ENCODE measurements at places on chromosomes 16 and 17.

DNA sequence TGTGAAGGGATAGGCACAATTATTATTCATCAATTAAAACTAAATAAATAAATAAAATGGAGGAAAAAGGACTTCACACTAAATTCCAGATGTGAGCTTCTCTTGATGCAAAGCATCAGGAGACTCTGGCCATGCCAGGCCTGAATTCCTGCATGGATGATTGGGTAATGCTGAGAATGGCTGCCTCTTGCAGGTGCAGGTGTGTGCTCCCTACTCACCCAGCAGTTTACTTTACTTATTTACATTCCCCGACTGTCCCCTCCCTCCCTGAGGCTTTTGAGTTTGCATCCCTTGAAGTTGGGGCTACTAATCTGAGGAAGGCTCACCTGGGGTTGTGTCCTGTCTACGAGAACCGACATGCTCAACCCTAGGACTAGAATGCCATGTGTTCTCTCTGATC lies 200.4 kb downstream of the SHISA9 start:
- no peak for DNase-seq

DNA sequence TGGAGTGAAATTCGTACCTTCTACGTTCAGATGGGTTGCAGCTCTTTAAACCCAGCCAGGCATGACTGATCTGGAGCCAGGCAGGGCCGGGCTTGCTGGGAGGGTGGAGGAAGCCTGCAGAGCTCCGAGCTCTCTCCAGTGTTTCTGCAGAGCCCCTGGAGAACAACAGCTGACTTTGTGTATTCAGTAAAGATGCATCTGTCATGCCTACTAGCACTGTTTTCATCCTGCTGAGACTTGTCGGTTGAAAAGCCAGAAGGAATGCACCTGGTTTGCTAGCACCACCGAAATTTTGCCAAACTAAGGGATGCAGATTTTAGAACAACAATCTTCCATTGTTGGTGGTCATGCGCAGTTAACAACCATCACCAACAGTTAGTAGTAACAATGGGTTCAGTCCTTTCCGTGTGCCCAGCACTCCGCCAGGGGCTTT lies 22.4 kb upstream of the SCNN1B start:
- DNase-seq = no peak

DNA sequence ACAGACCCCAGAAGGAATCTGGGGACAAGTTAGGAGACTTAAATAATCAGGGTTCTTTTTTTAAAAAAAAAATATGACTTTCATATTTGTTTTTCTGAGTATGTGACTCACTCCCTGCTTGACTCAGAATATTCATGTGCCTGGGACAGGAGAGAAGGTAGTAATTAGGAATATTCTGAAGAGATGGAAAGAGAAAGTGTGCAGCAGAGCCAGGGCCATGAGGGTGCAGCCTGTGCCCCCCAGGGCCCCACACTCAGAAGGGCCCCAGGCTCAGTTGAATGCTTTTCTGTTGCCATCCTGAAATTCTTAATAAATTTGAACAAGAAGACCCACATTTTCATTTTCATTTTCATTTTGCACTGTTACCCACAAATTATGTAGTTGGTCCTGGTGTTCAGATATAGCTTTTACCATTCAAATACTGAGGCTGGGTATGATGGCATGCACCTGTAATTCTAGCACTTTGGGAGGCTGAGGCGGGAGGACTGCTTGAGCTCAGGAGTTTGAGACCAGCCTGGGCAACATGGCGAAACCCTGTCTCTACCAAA lies 11.5 kb upstream of the LONP2 start:
- peak; percentile 34 for DNase-seq

DNA sequence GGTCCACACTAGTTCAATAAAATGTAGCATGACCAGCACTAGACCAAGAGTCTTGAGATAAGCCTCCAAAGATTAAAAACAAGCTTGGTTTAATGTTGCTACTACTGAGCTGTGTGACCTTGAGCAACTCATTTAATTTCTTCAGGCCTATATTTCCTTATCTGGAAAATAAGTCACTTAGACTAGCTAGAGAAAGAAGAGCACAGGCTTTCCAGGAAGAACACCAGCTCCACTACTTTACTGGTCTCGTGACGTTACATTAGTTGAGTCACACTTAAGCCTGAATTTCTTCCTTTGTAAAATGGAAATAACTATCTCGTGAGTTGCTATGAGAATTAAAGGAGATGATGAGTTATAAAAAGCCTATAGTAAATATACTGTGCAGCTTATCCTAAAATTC lies 5.4 kb downstream of the HELZ start:
- DNase-seq = no peak

GRCh38 chr17:37671824-37672547 lies 28.7 kb upstream of the DDX52 start:
- DNase-seq = no peak

DNA sequence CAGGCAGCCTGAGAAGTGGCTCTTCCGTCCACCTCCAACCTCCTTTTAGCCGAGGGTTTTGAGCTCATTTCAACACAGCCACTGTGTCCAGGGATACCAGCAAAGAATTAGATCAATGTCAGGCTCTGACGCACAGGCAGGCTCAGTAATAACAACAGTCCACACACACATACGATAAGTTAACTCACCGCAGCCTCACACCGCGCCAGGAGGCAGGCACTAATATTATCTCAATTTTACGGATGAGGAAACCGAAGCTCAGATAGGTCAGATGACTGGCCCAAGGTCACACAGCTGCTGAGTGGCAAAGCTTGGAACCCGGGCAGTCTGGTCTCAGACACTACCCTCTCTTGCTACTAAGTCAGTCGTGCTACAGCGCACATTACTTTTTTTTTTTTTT lies 22.9 kb downstream of the ABR start:
- DNase-seq = no peak

DNA sequence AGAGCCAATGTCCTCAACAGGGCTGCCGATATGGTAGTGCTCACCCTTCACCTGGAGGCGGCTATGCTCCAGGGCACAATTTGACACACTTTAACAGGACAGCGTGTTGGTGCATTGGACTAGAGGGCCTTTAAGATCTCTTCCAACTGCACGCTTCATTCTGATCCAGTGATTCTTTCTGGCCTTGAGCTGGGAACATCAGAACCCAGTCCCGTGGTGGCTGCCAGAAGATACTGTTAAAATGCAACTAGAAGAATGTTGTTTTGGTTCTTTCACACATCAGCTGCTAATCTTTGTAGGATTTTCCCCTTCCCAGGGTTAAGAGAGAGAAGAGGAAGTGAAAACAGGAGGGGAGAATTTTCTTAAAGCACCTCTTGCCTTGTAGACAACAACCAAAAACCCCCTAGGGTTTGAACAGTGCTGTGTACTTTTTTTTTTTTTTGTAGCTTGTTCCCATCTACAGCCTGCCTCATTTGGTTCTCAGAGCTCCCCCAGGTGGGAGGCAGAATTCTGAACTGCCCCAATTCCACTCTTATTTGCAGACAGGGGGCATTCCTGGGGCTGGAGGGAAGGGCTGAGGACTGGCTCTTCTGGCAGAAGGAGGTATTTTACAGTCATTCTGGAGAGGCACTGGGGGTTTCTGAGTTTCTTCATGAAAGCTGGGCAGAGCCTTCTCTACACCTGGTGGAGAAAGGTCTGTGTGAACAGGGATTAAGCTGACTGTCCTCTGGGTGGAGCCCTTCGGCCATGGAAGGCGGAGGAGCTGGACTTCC lies 32.4 kb downstream of the SMARCE1 start:
- peak; percentile 40 for DNase-seq

- no peak for DNase-seq
These were observed 1.6 kb upstream of the GNA13 start for GRCh38 chr17:65058146-65058545.

DNA sequence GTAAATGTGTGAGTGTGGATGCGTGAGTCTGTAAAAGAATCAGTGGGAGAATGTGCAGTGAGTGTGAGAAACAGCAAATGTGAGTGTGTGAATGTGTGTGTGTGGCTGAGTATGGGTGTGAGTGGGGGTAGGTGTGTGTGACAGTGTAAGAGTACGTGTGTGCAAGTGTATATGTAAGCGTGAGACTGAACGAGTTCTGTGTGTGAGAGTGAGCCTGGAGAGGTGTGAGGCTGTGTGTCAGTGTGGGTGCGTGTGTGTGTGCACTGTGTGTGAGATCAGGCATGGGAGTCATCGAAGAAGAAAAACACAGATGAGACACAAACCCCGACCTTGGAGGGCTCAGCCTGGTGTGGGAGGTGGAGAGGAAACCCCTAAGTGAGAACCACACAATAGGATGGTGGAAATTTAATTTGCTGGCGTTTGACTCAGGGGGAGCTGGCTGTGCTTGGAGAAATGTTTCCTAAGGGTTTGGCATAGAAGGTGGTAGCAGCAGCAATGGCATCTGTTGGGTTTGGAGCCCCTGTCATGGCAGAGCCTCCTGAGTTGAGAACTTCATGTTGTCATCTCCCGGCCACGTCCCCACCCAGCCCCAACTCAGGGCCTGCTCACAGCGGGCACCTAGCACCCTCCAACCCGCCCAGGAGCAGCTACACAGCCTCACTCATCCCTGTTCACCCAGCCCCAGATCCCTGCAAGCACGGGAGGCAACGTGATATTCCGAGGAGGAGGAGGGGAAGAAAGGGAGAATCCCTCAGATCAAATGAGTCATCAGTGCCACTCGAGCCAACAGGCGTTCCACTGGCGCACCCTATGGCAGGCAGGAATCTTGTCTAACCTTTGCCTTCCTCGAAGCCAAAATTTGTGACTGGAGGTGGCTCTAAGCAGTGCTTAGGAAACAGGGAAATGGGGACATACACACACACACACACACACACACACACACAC lies 14.3 kb upstream of the NUBP1 start:
- DNase-seq = no peak

DNA sequence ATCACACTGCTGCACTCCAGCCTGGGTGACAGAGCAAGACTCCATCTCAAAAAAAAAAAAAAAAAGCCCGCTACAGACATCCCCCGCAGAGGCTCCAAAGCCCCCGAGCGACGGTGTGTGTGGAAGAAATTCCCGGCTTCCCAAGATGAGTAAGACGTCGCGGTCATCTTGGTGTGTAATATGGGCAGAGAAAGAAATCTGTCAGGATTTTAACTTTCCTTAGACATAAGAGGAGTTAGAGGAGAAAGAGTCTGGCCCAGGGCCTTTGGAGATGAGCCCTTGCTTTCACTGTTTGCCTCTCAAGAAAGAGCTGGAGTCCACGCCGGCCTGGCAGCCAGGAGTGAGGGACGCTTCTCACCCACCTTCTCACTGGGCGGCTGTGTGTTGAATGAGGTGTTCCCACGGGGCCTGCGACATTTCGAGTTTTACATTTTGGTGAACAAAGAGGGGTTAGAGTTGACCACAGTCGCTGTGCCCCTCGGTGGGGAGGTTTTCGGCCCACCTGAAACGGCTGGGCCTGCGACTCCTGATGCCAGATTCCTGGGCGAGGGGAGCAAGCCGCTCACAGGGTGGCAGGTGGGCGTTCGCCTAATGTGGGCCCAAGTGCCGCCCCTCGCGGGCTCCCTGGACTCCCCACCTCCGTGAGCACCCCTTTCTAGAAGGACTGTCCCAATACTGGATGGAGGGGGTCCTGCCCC lies 17.9 kb downstream of the C1QTNF1 start:
- DNase-seq = no peak

DNA sequence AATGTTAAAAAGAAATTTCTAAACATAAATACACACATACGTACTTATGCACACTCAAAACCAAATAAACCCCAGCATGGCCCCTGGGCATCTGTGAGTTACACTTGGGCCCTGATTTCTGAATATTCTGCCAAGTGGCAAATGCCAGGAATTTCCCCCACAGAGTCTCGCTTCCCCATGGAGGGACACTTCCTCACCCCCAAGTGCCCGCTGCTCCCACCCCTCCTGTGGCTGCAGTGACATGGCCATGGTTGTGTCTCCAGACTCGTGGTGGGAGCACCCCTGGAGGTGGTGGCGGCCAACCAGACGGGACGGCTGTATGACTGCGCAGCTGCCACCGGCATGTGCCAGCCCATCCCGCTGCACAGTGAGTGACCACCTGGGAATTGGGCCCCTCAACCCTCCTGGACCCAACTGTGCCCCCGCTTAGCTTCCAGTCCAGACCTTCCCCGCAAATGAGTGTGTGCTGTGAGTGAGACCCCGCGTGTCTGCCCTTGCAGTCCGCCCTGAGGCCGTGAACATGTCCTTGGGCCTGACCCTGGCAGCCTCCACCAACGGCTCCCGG lies 4.0 kb downstream of the ITGAD start:
- DNase-seq = no peak
